ENCODE measurements at places on chromosomes 6 and 20. TPM values are rescaled to one million over a fixed set of nuclear protein-coding genes. Genes with fewer than 3 reads are reported as not detected.

Gene RCAN2
- total RNA-seq = 0.46 TPM

Gene SRSF12
- total RNA-seq = not detected

Gene FAM83B
- total RNA-seq = not detected

Gene MAS1
- total RNA-seq = not detected

DNA sequence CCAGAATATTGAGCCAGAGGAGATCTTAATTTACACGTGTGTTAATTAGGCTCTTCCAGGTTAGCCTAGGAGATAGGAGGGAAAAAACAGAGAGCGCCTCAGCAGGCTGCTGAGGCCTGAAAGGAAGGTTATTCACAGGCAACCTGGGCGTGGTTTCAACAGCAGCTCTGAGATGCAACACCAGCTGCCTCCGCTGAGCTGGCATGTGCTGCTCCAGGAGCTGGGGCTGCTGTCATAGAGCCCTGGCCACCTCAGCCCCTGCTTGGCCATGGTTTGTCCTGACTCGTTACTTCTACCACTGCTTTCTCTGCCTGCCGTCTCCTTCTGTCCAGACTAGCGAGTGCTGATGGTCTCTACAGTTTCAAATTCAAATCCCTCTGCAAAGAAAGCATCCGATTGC lies 32.4 kb upstream of the RPP40 start:
- no peak for DNase-seq
- H3K27ac ChIP-seq = no peak overlapping the region
- no peaks in the 10 kb centered on the region for H3K36me3 ChIP-seq
- H3K4me3 ChIP-seq = no peak overlapping the region
- peaks cover 22% of the 10 kb centered on the region for H3K4me1 ChIP-seq
- no peaks in the 10 kb centered on the region for H3K27me3 ChIP-seq

DNA sequence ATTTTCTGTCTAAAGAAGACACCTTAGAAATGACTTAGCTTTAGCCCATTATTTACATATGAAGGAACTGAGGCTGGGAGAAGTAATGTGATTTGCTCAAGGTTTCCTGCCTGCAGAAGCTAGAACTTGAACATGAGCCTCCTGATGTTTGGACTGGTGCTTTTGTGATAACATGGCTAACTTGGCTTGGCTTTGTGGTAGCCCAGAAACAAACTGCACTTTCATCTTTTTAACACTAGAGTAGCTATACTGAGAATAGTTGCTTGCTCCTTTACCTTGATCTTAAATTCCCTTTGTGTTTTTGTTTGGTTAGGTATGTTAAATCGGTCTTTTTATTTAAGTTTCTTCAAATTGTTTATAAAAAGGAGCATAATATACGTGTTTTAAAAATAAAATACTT lies 163.5 kb upstream of the MANEA start:
- no peaks in the 10 kb centered on the region for H3K27me3 ChIP-seq
- no peak for DNase-seq
- H3K27ac ChIP-seq = no peak overlapping the region

DNA sequence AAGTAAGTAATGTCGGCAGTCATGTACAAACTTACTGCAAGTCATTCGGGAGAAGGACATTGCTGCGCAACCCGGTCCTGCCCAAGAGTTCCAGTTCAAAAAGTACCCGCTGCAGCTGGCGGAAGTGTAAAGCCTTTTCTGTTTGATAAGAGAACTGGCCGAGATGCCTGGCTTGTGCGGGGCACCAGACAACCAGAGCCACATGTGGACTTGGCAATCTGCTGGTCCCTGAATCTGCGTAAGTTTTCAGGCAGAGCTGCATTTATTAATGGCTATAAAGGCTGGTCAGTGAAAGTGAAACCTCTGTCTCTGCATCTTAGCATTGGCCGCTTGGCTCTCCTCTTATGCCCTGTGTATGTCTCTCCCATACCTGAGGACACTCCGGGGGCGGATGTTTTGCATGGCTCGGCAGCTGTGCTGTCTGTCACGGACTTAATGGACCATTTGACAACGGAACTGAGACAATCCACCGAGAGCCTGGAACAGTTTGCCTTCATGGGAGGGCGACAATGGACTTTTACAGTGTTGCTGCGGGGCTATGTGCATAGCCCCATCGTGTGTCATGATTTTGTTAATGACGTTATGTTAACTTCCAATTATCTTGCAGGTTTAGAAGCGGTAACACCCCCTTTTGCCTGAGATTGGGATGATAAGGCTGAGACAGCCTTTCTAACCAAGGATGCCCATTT lies 19.8 kb upstream of the RGS17 start:
- 0 out of 2 replicates have a peak, but pooled peaks cover 5% of the 10 kb centered on the region for H3K4me1 ChIP-seq
- no peak for DNase-seq
- no peaks in the 10 kb centered on the region for H3K36me3 ChIP-seq
- no peak overlapping the region for H3K27ac ChIP-seq
- H3K4me3 ChIP-seq = peak overlapping the region; percentile 53

DNA sequence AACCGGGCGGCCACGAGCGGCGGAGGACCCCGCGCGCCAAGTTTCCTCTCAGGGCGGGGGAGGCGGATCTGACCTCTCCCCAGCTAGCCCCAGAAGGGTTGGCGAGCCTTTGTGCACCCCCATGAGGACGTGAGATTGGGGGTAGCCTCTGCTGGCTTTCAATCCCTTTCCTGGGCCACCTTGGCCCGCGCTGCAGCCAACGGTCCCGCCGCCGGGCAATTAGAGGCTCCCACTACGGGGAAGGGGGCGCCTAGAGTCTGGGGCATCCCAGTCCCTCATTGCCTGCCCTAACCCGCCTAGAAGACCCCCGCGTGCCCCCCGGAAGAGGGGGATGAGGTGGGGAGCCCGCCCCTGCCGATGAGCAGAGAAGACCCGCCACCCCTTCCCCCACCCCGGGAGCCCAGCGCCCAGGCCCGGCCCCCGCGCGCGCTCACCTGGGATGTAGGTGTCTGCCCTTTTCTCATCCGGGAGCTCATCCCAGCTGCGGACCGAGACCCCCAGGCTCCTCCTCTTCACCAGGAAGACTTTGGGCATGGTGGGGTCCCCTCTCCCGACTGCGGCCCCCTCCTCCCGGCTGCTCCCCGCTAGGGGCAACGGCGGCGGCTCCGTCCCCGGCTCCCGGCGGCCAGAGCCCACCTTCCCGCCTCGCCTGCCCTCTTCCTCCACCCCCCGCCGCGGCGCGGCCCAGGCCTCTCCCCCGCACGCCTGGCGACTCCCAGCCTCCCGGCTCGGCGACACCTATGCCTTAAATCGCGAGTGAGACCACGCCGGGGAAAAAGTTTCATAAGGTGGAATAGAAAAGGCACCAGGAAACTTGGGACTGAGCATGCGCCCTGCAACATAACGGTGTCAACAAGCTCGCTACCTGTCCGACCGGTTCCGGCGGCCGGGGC lies at the start of gene OVOL2:
Gene OVOL2, minus strand, starts transcription at position 816 of the 893 bp plus-strand sequence. Its CDS starts 282 bp downstream, at position 534.
- no peaks in the 10 kb centered on the region for H3K36me3 ChIP-seq
- no peak within 1 kb of the TSS for H3K4me3 ChIP-seq
- peaks cover 60% of the 10 kb centered on the region for H3K27me3 ChIP-seq
- no peak within 1 kb of the TSS for H3K27ac ChIP-seq
- no peaks in the 10 kb centered on the region for H3K4me1 ChIP-seq
- no peak for DNase-seq

DNA sequence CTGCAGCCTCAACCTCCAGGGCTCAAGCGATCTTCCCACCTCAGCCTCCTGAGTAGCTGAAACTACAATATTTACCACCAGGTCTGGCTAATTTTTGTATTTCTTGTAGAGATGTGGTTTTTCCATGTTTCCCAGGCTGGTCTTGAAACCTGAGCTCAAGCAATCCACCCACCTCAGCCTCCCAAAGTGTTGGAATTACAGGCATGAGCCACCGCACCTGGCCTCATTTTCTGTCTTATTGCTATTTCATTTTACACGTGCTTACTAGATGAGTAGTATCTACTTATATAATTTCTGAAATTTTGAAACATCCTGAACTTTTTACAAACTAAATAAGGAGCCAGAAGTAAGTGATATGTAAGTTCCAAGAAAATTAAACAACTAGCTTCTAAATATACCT lies 34.6 kb downstream of the CLIC5 start:
- H3K4me1 ChIP-seq = no peaks in the 10 kb centered on the region
- DNase-seq = no peak
- H3K36me3 ChIP-seq = no peaks in the 10 kb centered on the region
- H3K4me3 ChIP-seq = no peak overlapping the region
- H3K27me3 ChIP-seq = peaks cover 4% of the 10 kb centered on the region

- peaks cover 8% of the 10 kb centered on the region for H3K27me3 ChIP-seq
- H3K4me3 ChIP-seq = no peak overlapping the region
- no peaks in the 10 kb centered on the region for H3K4me1 ChIP-seq
- DNase-seq = no peak
- no peaks in the 10 kb centered on the region for H3K36me3 ChIP-seq
These were observed 209.1 kb upstream of the JARID2 start for GRCh38 chr6:15036690-15037245.

DNA sequence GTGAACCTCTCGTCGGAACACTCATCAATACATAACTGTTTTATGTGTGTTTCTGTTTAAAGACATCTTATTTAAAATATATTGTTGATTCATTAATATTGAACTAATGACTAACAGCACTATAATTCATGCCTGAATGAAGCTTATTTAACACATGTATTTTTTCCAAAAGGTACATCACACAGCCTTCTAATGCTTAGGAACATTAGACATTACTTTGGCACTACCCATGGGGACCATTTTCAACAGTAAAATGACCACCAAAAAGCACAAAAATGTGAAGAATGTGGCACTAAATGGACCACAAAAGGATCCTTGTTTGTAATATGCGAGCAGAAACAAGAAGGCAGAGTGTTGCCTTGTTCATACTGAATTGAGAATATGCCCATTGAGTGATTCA lies 109.2 kb downstream of the CEP57L1 start:
- H3K4me1 ChIP-seq = no peaks in the 10 kb centered on the region
- peaks cover 7% of the 10 kb centered on the region for H3K27me3 ChIP-seq

- H3K4me1 ChIP-seq = no peaks in the 10 kb centered on the region
- H3K27me3 ChIP-seq = no peaks in the 10 kb centered on the region
- no peak overlapping the region for H3K4me3 ChIP-seq
- peaks cover 4% of the 10 kb centered on the region for H3K36me3 ChIP-seq
- no peak for DNase-seq
These were observed 823.6 kb upstream of the ADGRB3 start for GRCh38 chr6:67811239-67812037.

- no peak for DNase-seq
- H3K36me3 ChIP-seq = no peaks in the 10 kb centered on the region
- no peak overlapping the region for H3K27ac ChIP-seq
- peaks cover 8% of the 10 kb centered on the region for H3K27me3 ChIP-seq
These were observed 104.2 kb upstream of the CNKSR3 start for GRCh38 chr6:154614641-154615040.

DNA sequence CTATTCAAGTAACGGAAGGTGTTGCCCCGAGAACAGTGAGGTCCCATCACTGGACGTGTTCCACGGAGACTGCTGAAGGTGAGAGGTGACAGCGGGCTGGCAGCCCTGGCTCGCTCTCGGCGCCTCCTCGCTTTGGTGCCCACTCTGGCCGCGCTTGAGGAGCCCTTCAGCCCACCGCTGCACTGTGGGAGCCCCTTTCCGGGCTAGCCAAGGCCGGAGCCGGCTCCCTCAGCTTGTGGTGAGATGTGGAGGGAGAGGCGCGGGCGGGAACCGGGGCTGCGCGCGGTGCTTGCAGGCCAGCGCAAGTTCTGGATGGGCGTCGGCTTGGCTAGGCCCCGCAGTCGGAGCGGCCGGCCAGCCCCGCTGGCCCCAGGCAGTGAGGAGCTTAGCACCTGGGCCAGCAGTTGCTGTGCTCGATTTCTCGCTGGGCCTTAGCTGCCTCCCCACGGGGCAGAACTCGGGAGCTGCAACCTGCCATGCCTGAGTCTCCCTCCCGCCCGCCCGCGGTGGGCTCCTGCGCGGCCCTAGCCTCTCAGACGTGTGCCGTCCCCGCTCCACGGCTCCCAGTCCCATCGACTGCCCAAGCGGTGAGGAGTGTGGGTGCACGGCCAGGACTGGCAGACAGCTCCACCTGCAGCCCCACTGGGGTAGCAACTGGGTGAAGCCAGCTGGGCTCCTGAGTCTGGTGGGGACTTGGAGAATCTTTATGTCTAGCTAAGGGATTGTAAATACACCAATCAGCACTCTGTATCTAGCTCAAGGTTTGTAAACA lies 77.6 kb downstream of the RNF182 start:
- H3K27me3 ChIP-seq = no peaks in the 10 kb centered on the region
- H3K36me3 ChIP-seq = peaks cover 9% of the 10 kb centered on the region
- H3K4me1 ChIP-seq = peaks cover 18% of the 10 kb centered on the region
- peak overlapping the region; percentile 95 for H3K27ac ChIP-seq
- peak overlapping the region; percentile 75 for H3K4me3 ChIP-seq
- no peak for DNase-seq

GRCh38 chr6:13916230-13916944 lies 8.4 kb upstream of the RNF182 start:
- no peak overlapping the region for H3K27ac ChIP-seq
- peaks cover 12% of the 10 kb centered on the region for H3K4me1 ChIP-seq
- H3K36me3 ChIP-seq = no peaks in the 10 kb centered on the region
- DNase-seq = peak; percentile 20
- peaks cover 3% of the 10 kb centered on the region for H3K27me3 ChIP-seq
- no peak overlapping the region for H3K4me3 ChIP-seq

DNA sequence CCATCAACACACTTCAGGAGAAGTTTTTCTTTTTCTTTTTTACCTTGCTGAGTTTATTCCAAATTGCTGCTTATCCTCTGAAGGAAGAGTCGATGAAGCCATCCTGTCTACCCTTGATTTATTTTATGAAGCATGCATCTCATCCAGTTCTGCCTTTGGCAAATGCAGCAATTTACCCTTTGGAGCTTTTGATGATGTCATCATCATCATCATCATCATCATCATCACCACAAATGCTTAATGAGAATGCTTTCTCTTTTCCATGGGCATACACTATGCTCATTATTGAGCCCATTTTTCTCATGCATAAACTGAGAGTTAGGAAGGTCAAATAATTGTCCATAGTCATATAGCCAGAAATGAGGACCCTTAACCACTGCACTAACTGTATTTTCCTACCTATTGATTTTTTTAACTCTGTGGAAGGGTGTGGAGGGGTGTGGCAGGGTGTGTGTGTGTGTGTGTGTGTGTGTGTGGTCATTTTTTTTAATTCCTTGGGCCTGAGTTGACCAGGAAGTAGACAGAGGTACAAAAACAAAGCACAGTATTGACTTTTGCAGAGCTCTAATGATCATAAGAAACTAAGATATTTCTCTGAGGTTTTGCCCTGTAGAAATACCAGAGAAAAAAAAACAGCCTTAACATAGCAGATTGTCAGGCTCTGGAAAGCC lies 82.8 kb downstream of the COL9A1 start:
- H3K27ac ChIP-seq = no peak overlapping the region
- no peak for DNase-seq
- H3K4me1 ChIP-seq = no peaks in the 10 kb centered on the region
- H3K4me3 ChIP-seq = no peak overlapping the region
- no peaks in the 10 kb centered on the region for H3K36me3 ChIP-seq

DNA sequence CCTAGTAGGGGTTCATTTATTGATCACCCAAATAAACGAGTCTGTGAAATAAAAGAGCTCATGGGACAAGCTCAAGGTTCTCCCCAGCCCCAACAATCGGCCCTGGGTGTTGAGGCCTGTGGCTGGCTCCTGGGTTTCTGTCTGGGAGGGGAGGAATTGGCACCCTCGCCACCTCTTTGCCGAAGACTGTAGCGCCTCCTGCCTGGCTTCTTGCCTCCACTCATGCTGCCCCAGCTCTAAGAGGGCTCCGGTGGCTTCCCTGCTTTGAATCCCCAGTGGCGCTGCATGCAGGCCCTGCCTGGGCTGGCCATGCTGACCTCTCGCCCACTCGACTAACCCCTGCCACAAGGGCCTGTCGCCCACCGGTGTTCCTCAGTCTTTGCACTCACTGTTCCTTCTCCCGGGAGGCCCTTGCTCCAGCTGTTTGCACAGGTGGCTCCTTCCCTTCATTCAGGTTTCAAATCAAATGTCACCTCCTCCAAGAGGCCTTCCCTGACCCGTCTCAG lies 5.4 kb downstream of the MLN start:
- H3K27me3 ChIP-seq = peaks cover 37% of the 10 kb centered on the region
- no peak overlapping the region for H3K4me3 ChIP-seq
- H3K36me3 ChIP-seq = no peaks in the 10 kb centered on the region
- DNase-seq = no peak
- H3K4me1 ChIP-seq = peaks cover 7% of the 10 kb centered on the region
- H3K27ac ChIP-seq = no peak overlapping the region

Data from HFFc6 (cell line).